ENCODE measurements at places on chromosomes 1 and 21.

DNA sequence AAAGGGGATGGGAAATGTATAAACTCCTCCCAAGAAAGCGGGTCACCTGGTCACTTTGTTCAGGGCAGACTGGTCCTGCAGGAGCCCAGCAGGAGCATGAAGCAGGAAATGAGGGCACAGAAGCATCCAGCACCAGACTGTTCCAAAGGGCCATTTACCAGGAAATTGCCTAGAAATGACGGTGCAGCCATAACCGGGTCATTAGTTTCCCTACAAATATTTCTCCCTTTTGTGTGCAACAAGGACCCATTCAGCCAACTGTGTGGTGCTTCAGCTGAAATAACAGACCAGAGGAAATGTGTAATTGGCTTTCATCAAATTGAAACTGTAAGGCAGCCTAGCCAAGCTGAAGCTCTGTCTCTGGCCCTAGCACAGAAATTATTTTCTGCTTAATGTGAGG is 7.6 kb upstream of the CTTNBP2NL start:
- DNase-seq = no peak

DNA sequence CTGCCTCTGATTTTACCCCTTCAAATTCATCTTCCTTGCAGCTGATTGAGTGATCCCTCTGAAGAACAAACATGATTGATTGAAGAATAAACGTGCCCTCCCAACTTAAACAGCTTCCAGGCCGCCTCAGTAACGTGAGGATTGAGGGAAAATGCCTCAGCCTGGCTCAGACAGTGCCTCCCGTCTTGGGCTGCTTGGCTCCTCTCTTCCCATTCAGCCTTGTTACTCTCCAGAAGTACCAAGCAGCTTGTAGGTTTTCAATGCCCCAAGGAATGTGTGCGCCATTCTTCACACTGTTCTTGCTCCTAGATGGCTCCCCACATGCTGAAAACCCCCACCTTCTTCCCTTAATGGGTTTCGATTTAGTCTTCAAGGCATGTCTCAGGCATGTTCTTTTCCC is 51.8 kb downstream of the ST6GALNAC5 start:
- no peak for DNase-seq

GRCh38 chr1:116948642-116949041 is 38.9 kb downstream of the PTGFRN start:
- no peak for DNase-seq

DNA sequence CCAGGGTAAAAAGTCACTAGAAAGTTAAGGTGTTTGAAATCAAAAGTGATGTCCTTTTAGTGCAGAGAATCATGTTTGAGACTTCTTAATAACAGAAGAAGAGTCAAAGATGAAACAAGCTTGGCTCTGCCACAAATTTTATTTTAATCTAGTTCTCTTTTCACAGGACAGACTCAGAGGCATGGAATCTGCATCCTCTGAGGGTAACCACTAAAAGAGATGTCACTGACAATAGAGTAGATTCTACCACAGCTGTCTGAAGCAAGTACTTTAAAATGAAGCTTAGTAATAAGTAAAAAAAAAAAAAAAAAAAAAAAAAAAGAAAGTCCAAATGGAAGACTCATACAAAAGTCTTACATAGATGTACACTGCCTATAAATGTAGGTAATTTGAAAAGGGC is 519.7 kb upstream of the PRMT6 start:
- no peak for DNase-seq

DNA sequence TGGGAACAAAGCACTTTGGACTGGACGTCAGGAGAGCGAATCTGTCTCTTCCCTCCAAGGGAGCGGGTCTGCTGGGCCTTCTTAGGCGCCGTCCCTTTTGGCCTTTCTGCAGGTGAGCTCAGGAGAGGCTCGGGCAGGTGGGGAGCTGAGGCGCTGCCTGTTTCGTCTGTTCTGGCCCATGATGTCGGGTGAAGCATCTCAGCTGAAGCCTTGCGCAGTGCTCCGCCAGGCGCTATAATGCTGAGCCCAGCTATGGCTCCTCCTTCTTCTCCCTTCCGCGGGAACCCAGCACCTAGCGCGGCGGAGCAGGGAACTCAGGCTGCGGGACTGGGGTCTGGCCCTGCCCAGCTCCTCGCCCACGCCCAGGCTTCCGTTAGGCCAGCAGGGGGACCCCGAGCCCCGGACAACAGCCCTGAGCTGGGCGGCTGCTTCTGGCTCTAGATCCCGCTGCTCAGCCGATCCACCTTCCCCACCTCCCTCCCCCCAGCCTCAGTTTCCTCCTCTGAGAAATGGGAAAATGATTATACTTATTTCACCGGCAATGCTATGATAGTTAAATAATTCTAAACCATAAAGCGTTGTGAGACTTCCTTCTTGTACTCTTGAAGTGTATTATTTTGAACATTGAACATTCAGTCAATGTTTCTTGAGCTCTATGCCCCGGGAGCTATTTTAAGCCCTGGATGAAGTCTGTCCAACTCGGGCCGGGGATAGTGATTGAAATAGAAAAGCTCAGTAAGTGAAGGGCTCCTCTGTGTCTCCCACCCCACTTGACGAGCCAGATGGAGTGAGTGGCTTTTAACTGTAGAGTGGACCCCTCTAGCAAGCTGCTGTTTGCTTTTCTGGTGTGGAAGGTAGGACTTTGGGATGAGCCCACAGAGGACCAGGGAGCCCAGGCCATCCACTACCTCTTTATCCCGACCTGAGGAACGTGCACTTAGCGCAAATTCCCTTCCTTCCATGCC is 9.6 kb upstream of the ADORA1 start:
- DNase-seq = peak; percentile 59

GRCh38 chr1:55347866-55348265 is 132.7 kb upstream of the USP24 start:
- DNase-seq = no peak

- DNase-seq = no peak
These were observed 107.2 kb downstream of the RABGAP1L start for GRCh38 chr1:174266476-174266875.

DNA sequence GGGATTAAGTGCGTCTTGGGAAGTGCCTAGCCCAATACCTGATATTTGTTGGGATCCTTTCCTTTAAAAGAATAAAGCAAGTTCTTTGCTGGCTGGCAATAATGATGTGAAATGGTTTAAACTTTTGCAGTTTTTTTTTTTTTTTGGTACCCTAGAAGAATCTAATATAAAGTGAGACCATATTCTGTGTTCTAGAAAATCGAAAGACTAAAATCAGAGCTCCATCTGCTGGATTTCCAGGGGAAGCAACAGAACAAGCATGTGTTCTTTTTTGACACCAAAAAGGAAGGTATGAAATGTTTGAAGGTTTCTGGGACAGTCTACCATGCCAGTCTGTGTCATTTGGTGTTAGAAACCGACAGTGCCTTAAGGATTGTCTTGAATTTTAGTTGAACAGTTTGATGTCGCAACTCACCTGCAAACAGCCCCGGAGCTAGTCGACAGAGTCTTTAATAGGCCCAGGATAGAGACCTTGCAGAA is 6.4 kb downstream of the UTP11 start:
- no peak for DNase-seq

DNA sequence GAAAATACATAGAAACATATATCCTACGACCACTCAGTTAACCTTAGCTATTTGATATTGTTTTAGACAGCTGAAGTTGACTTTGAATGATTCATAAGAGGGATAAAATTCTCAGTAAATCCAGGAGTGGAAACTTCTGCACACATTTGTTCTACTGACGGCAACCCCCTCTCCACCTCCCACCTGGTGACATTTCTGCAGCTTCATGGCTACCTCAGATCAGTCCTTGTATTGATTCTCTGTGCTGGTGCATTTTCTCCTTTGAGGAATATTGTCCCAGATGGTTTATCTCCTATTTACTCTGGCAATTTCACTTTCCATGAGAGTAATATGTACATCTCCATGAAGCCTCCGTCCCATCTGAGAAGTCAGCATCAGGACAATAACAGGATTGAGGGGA is 57.7 kb upstream of the COA6 start:
- no peak for DNase-seq

DNA sequence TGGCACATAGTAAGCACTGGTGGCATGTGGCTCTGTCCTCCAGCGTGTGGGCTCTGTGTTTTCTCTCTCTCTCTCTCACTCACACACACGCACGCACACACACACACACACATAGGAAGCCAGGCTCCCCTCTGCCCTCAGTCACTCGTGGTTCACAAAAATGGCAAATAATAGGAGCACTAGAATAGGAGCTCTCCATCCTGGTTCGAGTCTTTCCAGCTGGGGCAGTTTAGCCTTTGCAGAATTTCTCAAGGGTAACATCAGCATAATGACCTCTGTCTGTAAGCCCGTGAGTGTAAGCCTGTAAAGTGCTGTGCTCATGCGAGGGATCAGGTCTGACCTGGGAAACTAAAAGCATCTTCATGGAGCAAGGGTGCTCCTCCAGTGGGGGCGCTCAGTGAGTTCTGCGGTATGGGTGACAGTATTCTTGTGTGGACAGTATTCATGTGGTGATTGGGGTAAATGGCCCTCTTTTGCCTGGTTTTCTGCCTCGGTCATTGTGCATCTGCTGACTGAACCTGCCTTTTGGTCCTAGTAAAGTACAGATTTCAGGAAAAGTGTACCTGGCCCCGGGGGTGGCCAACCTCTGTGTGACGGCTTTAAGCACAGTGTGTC is 842 bp upstream of the ZC3H12A start:
- DNase-seq = peak; percentile 9

DNA sequence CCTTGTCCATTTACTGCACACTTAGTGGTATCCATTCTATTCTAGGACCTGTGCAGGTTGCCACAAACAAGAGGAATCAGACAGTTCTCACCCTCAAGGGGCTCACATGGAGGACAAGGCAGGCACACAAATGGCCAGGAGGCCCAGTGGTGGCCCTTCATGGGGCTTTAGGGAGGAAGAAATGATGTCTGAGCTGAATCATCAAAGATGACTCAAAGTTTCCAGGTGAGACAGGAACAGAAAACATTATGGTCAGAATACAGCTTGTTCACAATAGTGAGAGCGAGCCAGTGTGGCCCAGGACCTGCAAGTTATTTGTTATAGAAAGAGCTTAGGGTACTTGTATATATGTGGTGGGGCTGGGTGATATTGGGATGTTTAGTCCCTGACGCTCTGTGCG is 26.4 kb downstream of the SHISAL2A start:
- DNase-seq = no peak

DNA sequence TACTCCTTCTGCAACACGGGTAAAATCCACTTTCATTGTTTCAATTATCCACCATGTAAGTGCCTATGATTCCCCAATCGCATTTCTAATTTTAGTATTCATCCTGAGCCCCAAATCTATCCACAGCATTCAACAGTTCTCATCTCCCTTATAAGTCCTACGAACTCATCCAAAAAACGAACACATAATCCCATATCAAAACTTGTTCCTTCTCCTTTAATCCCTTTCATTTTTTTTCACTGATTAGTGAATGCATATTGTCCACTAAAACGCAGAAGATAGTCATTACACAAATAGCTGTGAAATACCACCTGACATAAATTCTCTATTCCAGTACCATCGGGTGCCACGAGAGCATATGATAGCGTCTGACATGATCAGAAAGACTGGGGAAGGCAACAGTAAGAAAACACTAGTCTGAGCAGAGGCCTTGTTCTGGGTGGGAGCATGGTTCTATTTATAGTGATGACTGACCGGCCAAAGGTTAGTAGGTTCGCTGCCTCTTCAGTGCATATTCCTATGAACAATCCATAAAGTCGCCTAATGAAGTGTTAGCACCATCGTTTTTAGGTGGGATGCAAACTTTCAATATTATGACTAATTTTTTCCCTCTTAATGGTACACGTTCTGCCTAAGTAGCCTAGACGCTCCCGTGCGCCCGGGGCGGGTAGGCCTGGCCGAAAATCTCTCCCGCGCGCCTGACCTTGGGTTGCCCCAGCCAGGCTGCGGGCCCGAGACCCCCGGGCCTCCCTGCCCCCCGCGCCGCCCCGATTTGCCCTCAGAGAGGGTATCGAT is 648 bp downstream of the ATP5PF start:
- peak; percentile 46 for DNase-seq

DNA sequence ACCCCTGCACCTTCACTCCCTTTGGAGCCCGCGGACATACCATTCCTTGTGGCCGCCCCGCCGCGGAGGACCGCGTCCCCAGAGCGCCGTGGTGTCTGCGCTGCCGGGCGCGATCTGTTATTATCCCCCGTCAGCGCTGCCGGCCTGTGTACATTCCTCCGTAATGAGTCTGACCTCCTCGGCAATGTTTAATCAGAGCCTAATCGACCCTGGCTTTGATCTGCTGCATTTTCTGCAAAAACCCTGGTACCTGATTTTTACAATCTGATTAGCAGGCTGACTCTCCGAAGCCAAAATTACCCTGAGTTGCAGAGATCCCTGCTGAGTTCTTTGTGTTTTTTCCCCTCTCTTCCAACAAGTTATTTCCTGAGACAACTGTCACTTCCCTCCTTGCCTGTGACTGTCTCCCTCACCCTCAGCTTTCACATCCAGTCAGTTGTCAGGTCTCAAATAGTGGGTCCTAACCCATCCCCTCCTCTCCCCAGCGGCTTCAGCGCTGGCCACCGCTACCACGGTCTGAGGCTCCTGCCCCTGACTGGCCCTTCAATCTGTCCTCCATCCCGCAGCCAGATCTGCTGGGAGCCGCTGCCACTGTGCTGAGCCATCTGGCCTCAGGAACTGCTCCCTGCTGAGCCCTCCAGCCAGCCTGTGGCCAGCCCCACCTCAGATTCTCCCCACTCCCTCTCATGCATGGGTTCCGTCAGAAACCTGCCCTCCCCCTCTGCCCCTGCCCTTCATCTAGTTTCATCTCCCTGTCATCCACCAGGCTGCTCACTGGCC is 53.5 kb downstream of the GLIS1 start:
- no peak for DNase-seq

DNA sequence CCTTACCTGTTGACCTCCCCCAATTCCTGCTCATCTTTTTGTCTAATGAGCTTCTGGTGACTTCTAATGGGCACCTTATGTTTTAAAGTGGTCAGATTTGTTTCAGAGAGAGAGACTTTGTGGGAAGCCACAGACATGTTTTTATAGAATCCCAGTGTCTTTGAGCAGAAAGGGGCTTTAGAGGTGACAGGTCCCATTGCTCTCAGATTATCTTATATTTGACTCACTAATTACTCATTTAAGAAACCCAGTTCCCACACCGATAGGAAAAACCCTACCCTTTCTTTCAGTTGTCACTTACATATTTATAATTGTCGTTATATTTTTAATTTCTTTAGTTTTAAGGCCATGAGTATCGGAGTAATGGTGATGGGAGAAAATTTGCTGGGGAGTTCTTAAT is 215.5 kb downstream of the CAMTA1 start:
- no peak for DNase-seq

- no peak for DNase-seq
These were observed 12.1 kb upstream of the CTTNBP2NL start for GRCh38 chr1:112383759-112384370.

DNA sequence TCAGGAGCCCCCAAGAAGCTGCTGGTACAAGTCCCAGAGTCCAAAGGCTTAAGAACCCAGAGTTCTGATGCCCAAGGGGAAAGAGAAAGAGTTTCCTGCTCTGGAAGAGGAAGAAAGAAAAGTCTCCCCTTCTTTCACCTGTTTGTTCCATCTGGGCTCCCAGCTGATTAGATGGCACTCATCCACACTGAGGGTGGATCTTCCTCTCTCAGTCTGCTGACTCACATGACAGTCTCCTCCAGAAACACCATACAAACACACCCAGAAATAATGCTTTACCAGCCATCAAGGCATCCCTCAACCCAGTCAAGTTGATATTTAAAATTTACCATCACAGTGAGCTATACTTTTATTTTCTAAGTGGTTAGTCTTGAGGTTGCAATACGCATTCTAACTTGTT is 257.9 kb downstream of the PAPPA2 start:
- DNase-seq = no peak

GRCh38 chr1:102434421-102434820 is 437.7 kb upstream of the OLFM3 start:
- DNase-seq = peak; percentile 16
